AG04449 (cell line): ENCODE measurements at places on chromosomes 5 and 9.

GRCh38 chr5:106600803-106601202 lies 1069.9 kb downstream of the EFNA5 start:
- no peak for DNase-seq

GRCh38 chr9:85200726-85201404 lies 531.3 kb downstream of the NTRK2 start:
- DNase-seq, result no peak

DNA sequence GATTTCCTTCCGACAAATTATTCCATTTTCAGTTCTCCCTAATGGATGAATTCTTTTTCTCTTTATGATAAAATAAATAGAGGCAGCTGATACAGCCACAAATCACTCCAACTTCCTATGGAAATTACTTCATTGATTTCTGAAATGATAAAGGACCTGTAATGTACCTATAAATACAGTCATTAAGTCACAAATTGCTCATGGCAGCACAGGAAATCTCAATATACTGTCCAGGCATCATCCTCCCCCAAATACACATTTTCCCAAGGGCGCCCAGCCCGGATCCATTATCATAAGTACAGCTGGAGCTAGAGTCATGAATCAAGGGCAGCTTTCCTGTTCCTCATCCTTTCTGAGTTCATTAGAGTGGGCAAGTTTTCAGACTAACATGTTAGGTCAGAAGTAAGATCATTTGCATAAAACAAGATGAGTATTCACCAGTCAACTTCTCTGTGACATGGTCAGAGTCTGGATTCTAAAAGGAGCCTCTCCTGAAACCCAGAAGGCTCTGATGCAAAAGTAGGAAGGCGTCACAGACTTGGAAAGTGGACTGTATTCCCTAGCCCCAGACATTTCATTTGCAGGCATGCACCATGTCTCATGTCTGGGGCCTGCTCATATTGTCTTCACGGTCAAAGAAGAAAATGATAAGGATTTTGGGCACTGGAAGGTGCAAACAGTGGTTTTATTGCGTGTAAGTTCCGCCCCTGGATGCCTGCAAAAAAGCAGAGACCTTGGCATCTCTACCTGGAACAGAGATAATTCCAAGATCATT lies 383.2 kb downstream of the PLK2 start:
- DNase-seq, result no peak

- peak; percentile 24 for DNase-seq
Observed at GRCh38 chr9:76658510-76659231, 105.6 kb upstream of the PCA3 start.

- DNase-seq, result peak; percentile 85
Observed at GRCh38 chr9:4375424-4376200, 75.7 kb upstream of the GLIS3 start.

DNA sequence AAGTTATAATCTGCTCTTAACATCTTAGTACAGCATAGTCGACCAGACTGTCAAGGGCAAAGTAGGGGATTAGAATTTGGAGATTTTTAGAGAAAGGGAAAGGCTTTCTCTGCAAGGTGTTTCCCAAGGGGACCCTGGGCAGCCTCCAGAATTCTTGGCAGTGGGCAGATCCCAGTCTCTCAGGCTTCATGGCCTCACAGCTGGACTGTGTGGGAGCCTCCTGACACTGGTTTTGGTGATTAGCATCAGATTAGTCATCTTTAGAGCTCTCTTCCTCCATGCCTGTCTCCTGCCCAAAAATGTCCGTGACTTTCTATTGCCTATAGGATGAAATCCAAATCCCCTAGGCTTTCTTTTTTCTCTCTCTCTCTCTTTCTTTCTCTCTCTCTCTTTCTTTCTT lies 370.7 kb downstream of the ZSWIM6 start:
- no peak for DNase-seq

GRCh38 chr9:85964949-85965348 lies 24.0 kb downstream of the NAA35 start:
- no peak for DNase-seq

GRCh38 chr5:58595952-58596351 lies 13.1 kb downstream of the RAB3C start:
- DNase-seq, result no peak

DNA sequence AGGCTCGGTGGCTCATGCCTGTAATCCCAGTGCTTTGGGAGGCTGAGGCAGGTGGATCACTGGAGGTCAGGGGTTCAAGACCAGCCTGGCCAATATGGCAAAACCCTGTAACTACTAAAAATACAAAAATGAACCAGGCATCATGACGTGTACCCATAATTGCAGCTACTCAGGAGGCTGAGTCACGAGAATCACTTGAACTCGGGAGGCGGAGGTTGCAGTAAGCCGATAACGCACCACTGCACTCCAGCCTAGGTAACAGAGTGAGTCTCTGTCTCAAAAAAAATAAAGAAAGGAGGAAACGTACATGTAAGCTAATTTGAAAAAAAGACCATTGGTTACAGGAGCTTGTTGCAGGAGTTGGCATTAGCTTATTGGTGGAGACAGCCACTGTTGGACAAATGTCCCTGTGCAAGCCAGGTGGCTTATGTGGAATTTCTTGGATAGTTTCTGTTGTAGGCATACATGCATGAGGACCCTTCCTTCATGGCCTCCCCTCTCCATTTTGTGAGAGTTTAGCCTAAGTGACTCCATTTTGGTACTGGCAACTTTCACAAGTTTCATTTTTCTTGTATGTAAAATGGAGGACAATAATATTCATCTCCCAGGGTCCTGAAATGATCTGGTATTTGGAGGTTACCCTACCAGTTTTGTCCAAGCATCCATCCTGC lies 16.8 kb upstream of the RAB14 start:
- DNase-seq, result no peak

DNA sequence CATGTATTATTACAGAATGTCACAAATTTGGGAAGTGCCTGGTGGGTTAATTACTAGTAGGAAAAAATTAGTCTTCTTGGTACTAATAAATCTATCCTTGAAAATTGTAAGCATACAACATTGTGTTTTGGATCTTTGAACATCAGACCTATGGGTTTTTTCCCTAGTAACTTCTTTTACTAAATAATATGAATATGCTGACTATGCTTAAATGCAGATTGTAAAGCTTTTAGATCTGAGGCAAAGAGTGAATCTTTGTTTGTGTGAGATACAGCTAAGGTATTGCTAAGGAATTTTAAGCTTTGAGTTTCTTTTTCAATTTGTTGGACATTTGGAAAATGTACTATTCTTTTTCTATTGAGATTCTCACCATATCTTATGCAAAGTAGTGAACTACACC lies 390.6 kb upstream of the CCNH start:
- DNase-seq, result no peak

DNA sequence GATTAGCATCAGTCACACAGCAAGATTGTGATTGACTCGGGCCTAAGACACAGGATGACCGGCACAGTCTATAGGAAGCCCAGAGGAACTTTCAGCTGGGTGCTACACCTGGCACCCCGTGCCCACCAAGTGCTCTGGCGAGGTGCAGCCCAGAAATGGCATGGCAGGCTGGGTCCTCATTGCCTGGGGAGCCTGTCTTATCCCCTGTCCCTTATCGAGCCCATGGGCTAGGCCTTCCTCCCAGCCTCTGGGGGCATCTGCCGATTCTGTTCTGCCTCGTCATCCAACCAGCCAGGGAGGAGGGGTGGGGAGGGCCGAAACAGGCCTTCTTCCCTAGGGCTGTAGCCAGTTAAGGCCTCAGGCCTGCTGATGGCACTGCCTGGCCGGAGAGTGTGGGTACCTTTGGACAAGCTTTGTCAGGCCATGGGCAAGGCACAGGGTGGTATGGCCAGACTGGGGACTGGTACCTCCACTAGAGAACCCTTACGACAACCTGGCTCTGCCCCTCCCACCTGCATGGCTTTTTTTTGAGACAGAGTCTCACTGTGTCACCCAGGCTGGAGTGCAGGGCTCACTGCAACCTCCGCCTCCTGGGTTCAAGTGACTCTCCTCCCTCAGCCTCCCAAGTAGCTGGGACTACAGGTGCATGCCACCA lies 1.6 kb downstream of the GRK6 start:
- DNase-seq, result no peak

DNA sequence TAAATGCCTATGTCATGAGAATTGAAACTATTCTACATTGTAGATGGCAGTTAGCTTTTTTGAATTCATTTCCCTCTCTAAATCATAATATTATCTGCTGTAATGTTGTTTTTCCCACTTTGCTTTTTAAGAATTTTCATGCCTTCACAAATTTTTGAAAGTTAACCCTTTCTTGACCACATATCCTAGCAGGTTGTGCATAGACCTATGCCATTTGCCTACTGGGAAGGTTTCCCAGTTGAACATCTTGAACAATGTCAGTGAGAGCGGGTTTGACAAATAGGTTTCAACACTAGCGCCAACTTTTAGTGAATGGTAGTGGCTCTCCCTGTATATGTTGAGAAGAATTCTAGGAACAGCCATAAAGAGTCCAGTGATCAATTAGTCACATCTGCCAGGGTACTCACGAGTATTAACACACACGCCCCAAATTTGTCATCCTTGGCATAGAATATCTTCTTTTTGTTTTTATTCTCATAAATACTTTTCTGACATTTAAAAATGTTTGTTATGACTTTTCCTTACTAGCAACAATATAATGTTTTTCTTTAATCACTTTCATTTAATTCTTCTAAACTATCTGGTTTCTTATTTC lies 307.6 kb downstream of the PJA2 start:
- DNase-seq, result no peak

DNA sequence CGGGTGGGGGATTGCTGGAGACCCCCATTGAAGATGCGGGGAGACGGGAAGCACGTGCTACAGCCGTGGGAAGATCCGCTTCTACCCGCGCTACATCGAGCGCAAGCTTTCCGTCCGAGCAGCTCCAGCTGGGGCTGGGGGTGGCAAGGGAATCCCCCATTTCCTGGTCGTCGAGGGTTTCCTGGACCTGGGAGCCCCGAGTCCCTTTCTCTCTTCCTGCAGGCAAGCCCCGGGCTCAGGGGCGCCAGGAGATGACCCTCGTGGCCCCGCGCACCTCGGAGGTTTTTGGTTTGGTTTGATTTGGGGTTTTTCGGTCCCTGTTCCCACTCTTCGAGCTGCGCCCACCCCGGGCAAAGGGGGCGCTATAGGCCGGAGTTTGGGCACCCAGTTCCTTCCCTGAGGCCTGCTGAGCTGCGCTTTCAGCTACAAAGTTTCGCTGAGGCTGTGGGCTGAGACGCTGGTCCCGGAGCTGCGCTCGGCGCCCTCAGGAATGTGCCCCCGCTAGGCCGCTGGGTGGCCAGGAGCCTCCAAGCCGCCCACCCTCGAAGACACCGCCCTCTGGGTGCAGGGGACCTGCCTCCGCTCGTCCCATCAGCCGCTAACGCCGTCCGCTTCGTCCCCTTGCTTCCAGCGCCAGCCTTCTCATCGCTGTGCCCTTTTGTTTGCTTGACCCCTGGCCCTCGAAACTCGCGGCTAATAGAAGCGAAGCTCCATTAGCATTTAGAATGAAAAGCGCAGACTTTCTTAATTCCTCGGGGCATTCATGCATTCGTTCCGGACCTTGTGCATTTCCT lies 2.9 kb downstream of the NR4A3 start:
- no peak for DNase-seq

DNA sequence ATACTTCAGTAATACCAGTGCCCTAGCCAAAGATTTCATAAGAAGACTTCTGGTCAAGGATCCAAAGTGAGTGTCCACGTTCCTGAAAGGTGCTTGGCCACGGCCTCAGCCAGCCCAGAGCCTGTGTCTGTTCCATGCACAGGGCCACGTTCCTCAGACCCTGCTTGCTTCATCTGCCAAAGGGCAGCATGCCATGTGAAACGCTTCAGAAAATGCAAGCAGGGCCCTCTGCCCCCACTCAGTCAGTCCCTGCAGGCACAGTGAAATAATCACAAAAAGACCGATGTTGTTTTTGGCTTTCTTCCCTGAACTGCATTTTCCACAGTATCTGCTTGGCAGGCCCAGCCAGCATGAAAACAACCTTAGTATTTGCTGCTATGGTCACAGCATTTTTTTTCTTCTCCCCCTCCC lies 85.5 kb upstream of the CTSL start:
- no peak for DNase-seq

GRCh38 chr9:13158986-13159385 lies 120.5 kb downstream of the MPDZ start:
- DNase-seq, result no peak

GRCh38 chr9:83154087-83154736 lies 91.3 kb upstream of the RASEF start:
- peak; percentile 3 for DNase-seq

GRCh38 chr9:31839273-31839672 lies 545.2 kb upstream of the ACO1 start:
- DNase-seq, result no peak

DNA sequence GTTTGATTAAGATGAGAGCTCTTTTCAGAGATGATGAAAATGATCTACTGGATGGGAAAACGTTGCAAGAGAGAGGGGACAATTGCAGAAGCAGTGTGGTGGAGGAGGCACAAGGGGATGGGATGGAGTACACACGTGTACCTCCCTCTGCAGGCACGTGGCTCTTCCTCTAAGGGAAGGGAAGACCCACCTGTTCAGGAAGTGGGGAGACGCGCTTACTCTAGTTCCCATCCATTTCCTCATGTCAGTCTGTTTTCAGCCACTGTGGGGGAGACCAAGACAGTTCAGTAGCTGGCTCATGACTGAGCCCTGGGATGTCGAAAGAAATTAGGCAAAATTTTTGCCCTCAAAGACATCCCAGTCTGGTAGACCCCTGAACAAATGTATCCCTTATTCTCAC lies 619.2 kb upstream of the CLINT1 start:
- no peak for DNase-seq

- no peak for DNase-seq
Observed at GRCh38 chr9:33165263-33166151, 1.6 kb downstream of the B4GALT1 start.

- DNase-seq, result no peak
Observed at GRCh38 chr9:79185866-79186265, 385.9 kb upstream of the TLE4 start.

- DNase-seq, result no peak
Observed at GRCh38 chr5:149630337-149630736, 49.0 kb downstream of the ARHGEF37 start.

- no peak for DNase-seq
Observed at GRCh38 chr5:102818934-102819333, 63.8 kb downstream of the PAM start.

GRCh38 chr5:14243766-14244165 lies 100.6 kb downstream of the TRIO start:
- DNase-seq, result no peak
